ENCODE measurements at places on chromosomes 5 and 9.

GRCh38 chr9:312596-313320, 98.1 kb downstream of the DOCK8 start:
- no peak for DNase-seq

DNA sequence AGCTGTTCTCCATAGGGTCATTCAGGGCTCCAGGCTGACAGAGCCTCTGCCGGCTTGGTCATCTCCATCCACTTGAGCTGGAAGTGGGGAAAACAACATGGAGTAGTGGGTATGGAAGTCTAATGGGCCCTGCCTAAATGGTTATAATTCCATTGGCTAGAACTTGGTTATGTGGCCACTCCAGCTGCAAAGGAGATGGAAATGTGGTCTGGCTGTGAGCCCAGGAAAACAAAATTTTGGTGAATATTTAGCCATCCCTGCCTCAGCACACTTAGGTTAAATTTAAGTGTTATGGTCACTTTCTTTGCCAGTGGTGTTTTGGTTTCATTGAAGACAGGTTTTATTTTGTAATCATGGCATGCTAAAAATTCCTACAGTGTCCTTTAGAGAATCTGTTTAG, 112.3 kb downstream of the SMARCA2 start:
- DNase-seq: no peak

- no peak for DNase-seq
Measured at GRCh38 chr9:33651125-33651524, 127.1 kb downstream of the ANKRD18B start.

GRCh38 chr5:145471026-145471425, 364.1 kb downstream of the PRELID2 start:
- DNase-seq: no peak

DNA sequence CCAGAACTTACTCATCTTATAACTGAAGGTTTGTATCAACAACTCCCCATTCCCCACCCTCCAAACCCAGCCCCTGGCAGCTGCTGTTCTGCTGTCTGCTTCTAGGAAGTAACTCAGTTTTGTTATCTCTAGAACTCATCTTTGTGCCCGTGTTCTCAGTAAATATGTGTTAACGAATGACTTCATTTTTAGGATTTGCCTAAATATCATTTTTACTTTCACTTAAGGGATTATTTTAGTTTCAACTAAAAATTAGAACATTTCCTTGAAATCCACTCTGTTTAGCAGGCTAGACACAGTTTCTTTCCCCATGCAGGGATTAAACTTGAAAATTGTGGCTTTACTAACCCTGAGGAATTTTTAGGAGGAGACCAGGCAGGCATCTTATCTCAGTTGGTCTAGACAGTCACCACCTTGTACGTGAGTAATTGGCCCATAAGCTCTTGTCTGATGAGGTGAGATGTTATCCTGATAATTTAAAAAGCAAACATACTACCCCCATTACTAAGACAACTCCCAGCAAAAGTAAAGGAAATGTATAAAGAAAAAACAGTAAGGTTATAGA, 68.2 kb upstream of the TNFAIP8 start:
- DNase-seq: peak; percentile 83

DNA sequence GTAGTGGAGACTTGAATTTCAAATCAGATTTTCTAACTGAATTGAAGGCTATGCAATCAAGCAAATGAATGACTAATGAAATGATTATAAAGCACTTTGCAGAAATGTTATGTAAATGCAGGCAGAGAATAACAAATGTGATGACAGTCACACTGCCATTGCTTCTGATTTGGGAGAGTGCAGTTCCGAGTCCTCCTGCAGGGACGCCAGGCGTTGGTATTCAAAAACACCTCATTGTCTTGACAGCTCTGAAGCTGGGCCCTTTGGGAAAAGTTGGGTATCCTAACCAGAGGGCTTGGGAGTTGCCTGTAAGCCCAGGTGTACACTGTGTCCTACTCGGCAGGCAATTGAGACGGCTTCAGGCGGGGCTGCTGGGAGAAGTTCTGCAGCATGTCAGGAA, 57.9 kb downstream of the C5orf15 start:
- no peak for DNase-seq

DNA sequence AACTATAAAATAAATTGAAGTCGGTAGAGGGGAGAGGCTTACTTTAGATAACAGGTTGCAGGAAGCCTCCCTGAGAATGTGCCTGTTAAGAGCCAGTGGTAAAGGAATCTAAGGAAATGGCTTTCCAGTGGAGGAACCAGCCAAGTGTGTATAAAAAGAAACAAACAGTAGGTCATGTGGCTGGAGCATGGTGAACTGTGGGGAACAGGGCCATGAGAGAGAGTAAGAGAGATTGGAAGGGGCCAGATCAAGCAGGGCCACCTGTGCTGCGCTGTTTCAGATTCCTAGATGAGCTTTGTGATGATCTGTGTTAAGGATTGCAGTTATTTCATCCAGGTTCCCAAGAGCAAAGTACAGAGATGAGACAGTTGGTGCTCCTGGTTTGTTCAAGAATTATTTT, 152.7 kb upstream of the SGCD start:
- no peak for DNase-seq

- DNase-seq: no peak
Measured at GRCh38 chr9:109423877-109424276, 74.2 kb downstream of the PTPN3 start.

DNA sequence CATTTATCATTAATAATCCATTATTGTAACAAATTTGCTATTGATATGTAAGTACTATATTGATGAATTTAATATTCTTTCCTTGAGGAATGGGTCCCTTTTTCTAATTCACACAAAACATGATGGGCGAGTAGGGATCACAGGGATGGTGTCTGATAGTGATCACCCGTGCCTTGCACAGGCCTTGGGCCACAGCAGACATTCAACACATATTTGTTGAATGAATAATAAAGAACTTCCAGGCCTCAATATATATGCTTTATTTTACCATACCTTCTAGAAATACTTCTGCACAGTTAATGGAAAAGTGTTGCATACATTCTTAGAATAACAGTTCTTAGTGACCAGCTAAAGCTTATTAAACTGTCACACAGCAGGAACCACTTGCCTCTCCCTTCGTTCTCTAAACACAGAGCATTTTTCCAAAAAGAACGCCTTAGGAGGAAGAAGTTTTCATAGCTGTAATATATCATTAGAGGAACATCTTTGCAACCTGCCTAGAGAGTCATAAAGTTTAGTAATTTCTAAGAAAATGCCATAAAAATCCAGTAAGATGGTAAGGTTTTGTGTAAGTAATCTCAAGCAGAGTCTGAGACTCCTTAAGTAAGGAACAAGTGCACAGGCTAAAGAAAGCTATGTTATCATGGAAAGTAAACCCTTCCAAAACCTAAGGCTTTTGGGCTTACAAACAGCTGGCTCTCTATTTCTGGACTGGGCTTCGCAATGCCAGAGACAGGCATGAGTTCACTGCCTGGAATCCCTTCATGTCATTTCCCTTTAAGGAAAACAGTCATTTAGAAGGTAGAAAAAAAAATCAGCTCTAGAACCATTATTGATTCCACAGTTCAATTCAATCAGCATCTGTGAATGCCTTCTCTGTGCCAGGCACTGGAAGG, 17.7 kb downstream of the TTLL11 start:
- peak; percentile 58 for DNase-seq

- no peak for DNase-seq
Measured at GRCh38 chr5:149859746-149860145, 84.8 kb downstream of the PDE6A start.

DNA sequence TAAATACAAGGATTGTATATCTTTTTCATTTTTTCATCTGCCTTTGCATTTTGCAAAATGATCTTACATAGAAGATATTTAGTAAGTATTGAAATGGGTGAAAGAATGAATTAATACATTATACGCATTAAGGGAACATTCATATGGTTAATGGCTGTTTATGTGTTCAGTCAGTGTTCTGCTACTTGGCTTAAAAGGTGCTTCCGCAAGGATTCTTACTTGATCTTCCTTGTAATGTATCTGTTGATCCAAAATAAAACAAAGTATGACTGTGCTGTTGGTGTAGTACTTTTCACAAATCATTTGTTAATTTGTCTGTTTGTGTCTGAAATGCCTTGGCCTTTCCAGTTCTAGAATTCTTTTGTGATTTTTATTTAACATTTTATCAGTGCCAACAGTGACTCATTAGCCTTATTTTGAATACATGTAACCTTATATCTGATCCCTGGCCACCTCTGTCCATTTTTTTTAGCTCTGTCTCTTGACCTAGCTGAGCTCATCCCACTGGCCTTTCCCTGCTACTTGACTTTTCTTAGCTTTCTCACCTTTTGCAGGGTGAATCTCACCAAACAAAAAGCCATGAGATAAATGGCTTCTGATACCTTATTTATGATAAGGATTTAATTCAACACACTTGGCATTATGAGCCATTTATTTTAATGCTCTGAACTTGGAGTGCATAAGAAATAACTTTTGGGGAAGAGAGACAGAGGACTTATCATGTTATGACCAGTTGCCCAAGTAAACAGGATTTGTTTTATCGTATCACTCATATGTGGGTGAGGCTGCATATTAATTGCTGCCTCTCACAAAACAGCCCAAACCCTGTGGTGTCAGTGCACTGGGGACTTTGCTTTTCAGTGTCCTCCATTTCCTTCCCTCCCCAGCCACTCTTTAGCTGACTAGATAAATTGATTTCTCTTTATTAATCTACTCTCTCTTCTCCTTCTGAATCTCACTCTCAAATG, 340.3 kb downstream of the KDM4C start:
- DNase-seq: peak; percentile 47

GRCh38 chr5:144284931-144285502, 114.3 kb downstream of the KCTD16 start:
- no peak for DNase-seq

- no peak for DNase-seq
Measured at GRCh38 chr5:113493446-113493845, 5.2 kb upstream of the MCC start.

- peak; percentile 32 for DNase-seq
Measured at GRCh38 chr9:87498046-87498810, 561 bp downstream of the DAPK1 start.

- DNase-seq: no peak
Measured at GRCh38 chr9:107281922-107282667, 984 bp upstream of the RAD23B start.

DNA sequence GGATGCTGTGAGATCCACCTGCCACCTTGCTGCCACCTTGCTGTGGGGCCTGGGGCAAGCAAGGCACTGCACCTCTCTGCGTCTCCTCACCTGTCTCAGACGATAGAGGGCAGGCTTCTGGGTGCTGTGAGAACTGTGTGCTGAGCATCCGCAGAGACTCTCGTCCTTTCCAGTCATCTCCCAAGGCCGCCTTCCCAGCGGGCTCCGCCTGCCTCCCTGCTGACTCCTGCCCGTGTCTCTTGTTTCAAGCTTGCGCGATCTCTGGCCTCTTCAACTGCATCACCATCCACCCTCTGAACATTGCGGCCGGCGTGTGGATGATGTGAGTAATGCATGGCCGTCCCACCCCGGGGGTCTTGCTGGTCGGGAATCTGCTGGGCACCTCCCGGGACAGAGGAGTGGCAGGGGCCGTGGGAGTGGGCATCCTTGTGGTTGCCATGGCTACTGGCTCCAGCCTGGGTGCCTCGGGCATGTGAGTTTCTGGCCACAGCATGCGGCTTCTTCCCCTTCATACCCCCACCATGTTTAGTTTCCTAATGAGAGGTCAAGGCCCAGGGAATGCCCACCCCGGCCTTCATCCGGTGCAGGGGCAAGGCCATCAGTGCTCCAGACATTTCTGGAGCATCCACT, 3.6 kb downstream of the CACFD1 start:
- DNase-seq: no peak

- no peak for DNase-seq
Measured at GRCh38 chr5:142079306-142079721, 29.3 kb upstream of the NDFIP1 start.

DNA sequence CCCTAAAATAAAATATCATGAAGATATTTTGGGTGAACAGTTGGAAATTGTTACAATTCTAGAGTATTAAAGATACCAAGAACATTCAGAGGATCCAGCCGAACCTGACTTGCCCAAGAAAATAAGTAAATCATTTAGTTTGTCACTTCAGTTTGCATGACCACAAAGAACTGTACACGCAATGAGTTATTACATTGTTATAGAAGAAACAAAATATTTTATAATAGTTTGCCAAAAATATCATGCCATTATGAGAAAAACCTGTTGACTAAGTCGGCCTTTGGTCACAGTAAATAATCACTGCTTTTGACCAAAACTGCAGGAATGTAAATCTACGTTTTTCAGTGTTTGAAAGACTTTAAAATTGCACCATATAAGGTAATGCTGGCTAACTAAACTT, 27.9 kb downstream of the TRIO start:
- no peak for DNase-seq

DNA sequence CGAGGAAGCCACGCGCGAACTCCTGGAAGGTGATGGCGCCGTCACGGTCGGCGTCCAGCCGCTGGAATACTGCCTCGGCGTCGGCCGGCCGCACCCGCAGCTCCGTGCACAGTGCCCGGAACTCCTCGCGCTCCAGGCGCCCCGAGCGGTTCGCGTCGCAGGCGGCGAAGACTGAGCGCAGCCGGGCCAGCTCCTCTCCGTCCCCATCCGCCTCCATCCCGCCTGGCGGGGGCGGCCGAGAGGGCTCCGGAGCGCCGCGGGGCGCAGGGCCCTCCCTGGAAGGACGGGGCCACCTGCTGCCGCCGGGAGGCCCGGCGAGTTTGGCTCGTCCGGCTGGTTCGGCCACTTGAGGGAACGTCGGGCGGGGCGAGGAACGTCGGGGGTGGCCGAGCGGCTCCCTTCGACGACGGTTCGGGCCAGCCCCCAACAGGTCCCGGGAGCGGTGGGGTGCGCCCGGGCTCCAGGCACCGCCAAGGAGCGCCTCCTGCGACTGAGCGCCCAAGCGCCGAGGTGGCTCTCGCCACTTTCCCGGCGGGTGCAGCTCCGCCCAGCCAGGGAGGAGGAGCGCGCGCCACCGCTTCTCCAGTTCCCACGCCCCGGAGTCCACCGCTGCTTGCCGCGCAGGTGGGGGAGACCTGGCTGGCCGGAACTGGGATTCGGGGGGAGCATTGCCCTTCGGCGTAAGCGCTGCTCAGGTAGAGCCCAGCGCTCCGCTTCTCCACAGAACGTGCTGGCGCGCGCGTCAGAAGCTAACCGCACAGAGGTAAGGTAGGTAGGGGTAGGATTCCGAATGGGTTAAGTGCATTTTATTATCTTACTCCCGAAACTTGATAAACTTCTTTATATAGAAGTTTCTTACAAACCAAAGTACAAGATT, at the start of gene RASEF:
RASEF (minus strand) TSS at position 492 of the 877 bp plus-strand sequence; CDS start at position 217, 275 bp downstream.
- DNase-seq: no peak

GRCh38 chr9:126420643-126421564, 94.3 kb downstream of the MVB12B start:
- DNase-seq: peak; percentile 18

DNA sequence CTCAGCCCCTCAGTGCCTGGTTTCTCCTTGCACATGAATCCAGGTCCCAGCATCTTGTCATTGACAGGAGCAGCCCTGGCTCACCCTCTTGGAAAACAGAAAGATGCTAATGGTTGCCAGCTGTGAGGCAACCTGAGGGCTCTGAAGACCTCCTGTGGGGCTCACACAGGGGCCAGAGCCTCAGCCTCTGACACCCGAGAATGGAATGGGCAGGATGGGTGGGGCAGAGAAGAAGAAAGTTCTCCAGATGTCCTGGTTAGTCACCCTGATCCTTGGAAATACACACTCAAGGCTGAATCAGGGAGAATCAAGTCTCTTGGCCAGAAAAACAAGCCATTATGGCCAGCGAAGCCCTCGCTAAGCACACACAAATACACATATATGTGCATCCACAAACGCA, 32.3 kb upstream of the SPATA31E1 start:
- peak; percentile 68 for DNase-seq
